ENCODE measurements at places on chromosomes 5 and 9.

DNA sequence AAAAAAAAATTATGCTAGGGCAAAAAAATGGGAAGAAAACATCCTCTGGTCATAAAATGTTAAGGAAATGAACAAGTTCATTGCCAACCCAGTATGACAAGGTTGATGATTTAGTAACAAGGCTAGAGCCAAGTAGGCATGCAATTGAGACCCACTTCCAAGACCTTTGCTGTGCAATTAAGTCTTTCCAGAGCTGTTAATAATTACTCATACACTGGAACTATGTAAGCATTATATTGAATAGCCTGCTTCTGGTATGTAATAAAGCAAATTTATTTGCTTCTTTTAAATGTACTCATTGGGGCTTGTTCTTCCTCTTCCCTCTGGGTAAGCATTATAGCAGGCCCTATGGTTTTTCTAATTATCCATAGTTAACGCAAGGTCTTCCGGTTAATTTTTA is 32.5 kb upstream of the SNAPC3 start:
- DNase-seq: no peak

GRCh38 chr9:31243386-31243785 is 1141.1 kb upstream of the ACO1 start:
- no peak for DNase-seq

- no peak for DNase-seq
These were observed 5.1 kb downstream of the MRPS2 start for GRCh38 chr9:135505406-135506187.

- DNase-seq: no peak
These were observed 472.9 kb downstream of the PDE4D start for GRCh38 chr5:59420596-59420995.

DNA sequence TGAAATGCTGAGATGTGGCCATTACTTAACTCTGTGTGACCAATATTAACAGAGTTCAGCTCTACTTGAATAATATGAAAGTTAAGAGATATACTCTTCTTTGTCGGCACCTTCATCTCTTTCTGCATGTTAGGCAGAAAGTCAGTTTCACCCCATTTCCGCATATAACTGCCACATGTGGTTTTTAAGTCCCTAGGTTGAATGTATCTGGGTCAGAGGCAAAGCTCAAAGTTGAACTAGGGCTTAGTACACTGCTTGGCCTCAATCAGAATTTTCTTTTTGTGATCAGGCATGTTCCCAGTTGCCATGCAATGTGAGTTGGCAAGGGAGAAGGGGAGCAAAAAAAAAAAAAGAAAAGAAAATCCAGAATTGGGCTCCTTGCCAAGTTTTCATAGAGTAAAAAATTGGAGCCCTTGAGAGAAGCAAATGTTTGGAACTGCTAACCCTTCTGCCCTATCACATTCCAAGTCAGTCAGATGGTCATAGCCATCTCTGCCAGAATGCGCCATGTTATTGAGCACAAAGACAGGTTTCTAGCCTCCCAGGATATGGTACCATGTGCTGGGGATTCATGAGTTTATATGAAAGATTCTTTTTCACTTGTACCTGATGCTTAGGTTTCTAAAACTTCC is 251.2 kb upstream of the RORB start:
- no peak for DNase-seq

DNA sequence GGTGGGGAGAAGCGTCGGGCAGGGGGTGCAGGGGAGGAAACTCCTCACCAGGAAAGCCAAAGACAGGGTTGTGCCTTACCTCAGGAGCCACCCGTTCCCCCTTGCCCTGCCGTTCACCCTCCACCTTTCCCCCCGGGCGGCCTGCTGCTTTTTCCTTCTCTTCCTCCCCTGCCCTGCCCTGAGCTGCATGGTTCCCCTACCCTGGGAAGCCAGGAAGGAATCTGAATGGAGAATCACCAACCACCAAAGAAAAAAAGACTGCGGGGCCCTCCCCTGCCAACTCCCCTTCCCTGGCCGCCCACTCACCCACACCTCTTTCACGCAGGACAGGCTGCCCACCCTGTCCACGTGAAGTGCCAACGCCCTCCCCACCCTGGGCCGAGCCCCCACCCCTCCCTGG is 820 bp upstream of the NFX1 start:
- DNase-seq: peak; percentile 13

GRCh38 chr5:122089096-122090013 is 11.3 kb upstream of the LOX start:
- DNase-seq: no peak

DNA sequence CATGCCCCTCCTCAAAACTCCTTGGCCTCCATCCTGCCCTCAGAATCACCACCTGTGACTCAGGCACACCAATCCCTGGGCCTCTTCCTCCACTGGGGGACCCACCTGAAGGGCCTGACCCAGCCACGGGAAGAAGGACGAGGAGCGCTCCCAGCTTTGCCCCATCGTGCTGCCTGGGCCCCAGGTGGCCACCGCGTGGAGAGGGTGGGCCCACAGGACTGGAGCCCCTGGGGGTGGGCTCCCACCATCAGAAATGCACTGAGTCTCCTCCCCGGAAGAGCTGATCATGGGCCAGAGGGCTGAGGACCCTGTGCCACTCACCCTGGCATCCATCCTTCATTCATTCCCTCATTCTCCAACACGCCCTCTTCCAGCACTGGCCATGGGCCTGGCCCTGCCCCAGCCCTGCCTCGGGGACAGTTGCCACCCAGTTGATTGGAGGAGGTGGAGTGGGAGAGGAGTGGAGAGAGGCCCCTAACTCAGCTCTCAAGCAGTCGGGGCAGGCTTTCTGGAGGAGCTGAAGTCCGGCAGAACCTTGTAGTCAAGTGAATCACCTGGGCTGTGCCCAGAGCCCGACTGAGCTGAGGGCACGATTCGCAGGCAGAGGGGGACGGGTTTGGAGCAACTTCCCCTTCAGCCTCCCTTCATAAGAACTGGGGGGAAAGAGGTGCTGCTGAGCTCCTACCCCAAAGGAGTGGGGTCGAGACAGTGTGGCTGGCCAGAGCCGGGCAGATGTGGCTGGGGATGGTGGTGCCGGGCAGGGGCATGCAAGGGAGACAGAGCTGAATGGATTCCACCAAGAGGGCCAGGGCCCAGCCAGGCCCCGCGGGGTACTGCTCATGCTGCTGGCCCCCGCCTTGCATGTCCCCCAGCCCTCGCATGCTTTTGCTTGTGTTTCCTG is 29.6 kb downstream of the DNM1 start:
- no peak for DNase-seq

DNA sequence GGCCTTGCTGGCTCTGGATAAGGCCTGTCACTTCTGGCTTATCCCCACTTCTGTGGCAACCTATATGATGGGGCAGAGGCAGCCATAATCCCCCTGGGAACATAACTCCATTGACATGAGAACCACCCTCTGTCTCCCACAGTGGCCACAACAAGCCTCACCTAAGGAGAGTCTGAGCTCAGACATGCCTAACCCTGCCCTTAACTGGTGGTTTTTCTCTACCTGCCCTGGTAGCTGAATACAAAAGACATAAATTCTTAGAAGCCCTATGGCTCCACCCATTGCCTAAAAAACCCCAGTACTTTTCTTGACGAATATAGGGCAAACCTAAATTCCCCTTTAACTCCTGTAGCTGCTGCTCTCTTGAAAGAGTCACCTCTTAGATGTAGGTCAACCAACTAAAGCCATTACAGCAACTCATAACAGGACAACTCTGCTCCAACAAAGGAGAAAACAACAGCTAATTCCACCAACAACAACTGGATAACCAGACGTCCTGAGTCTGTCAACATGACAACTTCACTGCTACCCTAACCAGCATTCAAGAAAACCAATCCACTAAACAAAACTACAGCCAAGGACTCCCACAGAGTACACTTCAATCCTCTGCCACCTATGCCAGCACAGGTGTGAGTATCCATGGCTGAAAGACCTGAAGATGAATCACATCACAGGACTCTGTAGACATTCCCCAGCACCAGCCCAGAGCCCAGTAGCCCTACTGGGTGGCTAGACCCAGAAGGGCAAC is 427.7 kb downstream of the PRELID2 start:
- no peak for DNase-seq

DNA sequence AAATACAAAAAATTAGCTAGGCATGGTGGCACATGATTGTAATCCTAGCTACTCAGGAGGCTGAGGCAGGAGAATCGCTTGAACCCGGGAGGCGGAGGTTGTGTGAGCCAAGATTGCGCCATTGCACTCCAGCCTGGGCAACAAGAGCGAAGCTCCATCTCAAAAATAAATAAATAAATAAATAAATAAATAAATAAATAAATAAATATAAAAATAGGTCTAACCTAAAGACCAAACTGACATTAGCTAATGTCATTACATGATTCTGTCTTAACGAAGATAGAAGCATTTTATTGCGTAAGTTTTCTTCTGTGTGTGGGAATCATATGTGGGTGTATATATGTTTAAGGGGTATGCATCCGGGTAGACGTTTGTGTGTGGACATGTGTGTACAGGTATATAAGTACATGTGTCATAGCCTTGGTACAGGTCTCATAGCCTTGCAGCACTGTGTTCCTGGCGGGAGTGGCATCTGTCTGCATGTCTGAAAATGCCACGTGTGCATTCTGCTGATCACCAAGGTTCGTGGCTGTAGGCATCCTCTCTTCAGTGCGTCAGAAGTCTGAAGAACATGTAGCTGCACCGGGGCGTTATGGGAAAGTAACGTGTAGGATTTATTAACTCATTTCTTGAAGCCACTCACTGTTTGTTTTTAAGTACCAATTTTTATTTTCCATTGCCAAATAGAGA is 298.1 kb downstream of the NR3C1 start:
- no peak for DNase-seq

DNA sequence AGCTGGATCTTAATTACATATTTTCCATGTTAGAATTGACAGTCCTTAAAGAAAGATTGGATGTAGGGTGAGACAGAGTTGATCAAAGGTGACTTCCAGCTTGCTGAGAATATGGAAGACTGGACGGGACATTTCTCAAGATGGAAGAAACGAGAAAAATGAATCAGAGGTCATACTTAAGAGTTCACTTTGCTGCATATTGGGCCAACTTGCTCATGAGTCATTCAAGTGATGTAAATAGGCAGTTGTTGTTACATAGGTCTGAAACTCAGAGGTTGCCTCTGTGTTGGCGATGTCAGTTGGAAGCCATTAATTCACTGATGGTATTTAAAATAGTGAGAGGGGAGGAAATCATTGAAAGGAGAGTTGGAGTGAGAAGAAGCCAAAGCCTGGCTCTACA is 132.8 kb downstream of the CD180 start:
- DNase-seq: no peak

DNA sequence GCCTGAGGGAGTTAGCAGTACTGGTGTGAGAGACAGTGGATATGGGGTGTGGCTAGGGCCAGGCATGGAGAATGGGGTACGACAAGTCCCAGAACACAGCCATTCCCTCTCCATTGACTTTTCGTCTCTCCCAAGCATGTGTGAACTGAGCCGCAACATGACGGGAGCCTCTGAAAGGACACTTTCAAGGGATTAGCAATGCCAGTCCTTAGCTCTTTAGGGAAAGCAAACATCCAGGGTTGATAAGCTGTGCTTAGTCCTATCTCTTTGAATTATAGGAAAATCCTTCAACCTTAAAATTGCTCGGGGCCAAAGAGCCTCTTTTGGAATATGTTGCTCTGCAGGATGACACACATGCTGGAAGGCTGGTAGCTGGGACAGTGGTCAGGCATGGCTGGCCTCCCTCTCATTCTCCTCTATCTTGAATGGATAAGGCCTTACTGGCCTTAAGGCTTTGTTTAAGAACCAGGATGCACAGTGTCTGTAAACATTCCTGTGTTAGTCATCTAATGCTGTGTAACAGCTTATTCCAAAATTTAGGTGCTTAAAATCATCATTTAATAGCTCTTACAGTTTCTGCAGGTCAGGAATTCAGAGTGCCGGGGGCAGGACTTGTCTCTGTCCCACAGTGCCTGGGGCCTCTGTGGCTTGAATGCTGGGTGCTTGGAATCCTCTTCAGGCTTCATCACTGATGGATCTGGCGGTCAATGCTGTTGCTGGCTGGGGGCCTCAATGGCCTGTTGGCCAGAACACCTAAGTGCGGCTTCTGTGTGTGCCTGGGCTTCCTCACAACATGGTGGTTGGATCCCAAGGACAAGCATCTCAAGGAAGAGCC is 95.3 kb downstream of the PTTG1 start:
- no peak for DNase-seq

DNA sequence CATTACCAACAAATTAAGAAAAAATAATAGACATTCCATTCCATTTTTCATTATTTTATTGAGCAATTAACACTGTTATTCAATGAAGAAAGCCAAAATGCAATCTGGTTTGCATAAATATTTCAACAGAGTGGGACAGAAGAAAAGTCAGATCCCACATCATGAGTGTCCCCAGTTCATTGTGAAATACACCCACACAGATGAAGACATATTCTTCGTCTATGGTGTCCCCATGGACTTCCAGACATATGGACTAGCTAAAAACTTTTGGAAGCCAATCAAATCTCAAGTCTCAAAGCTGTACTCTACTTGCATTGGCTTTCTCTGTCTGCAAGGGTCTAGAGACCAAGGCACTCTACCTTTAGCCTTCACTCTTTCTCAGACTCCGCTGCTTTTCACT is 194.3 kb downstream of the SEMA5A start:
- DNase-seq: no peak

- DNase-seq: no peak
These were observed 205.3 kb downstream of the CDH10 start for GRCh38 chr5:24439465-24439864.

DNA sequence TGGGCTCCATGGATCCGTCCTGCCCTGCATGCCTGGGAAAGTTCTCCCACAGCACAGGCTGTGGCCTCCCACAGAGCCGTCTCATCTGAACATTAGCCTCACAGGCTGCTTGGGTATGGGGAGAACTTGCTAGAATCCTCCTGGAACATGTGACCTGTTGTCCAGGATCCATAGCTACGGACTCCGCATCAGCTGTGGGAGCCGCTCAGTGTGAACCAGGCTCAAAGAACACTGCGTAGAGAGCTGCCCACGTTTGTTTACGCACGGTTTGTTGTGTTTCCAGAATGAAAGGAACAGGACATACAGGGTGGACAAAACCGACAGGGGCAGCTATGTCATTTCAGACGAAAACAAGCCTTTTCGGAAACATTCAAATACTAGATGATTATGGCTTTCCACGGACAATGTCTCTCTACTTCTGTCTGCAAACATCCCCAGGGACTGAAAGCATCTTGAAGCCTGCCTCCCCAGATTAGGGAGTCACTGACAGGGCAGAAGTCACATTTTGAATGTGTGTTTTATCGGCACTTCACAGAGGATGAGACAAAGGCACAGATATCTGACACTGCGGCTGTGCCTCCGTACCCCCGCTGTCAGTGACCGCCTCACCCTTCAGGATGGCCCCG is 390.3 kb downstream of the GADD45G start:
- DNase-seq: no peak

DNA sequence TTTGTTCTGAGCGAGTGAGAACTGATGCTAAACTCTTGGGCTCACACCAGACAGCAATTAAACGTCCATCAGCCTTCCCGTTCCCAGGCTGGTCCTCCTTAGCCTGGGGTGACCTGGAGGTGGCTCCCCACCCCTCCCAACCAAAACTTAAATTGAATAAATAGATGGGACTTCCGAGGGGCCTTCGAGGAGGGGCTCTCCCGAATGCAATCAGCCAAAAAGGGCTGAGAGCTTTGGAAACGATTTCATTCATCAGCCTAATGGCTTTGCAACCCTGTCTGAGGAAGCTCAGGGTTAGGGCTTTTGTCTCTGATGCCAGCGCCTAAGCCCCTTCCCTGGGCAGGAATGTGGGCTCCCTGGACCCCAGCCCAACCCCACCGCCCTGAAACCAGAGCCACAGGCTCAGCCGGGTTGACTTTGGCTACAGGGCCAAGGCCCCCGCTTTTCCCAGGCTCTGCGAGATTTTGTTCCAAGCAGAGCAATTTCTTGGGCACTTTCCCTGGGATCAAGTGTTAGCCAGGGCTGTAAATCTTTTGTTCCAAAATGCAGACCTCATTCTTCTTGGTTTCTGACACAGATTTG is 29.2 kb downstream of the LHX3 start:
- DNase-seq: no peak

Data from stimulated activated CD8-positive, alpha-beta memory T cell treated with anti-CD3 and anti-CD28 coated beads, Interleukin-12 subunit alpha, Interleukin-12 subunit beta, amount 100 ng/mL, for 4 hours (primary cell).